Stimulated activated CD4-positive, alpha-beta T cell treated with anti-CD3 and anti-CD28 coated beads, Interleukin-1b, Interleukin-23, amount 100 ng/mL, for 1 hour (primary cell): ENCODE measurements at places on chromosomes 16 and 17.

GRCh38 chr16:49849037-49849753 lies 6.7 kb downstream of the ZNF423 start:
- no peak for DNase-seq

- DNase-seq = no peak
Measured at GRCh38 chr17:32998887-32999228, 7.2 kb downstream of the SPACA3 start.

- DNase-seq = no peak
Measured at GRCh38 chr17:41529491-41529915, 1.4 kb upstream of the KRT19 start.

GRCh38 chr17:71866095-71866494 lies 254.7 kb upstream of the SOX9 start:
- no peak for DNase-seq

DNA sequence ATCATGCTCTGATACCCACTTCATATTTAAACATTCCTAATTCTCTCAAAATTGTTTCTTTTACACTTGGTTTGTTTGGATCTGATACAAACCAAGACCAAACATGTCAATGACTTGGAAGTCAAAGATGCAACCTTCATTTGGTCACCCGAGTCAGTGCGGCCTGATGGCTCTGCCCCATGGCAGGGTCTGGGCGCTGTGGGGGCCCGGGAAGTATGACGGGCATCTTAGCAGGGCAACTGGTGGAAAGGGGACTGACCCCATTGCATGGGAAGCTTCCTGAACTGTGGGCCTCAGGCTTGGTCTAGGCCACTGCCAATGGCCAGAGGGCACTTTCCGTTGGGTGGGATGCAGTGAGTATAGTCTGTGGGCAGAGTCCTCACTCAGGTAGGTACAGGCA lies 178.0 kb downstream of the KATNIP start:
- no peak for DNase-seq

- no peak for DNase-seq
Measured at GRCh38 chr16:12628536-12628935, 175.2 kb downstream of the CPPED1 start.

GRCh38 chr16:47925811-47926460 lies 229.9 kb downstream of the ABCC12 start:
- no peak for DNase-seq

DNA sequence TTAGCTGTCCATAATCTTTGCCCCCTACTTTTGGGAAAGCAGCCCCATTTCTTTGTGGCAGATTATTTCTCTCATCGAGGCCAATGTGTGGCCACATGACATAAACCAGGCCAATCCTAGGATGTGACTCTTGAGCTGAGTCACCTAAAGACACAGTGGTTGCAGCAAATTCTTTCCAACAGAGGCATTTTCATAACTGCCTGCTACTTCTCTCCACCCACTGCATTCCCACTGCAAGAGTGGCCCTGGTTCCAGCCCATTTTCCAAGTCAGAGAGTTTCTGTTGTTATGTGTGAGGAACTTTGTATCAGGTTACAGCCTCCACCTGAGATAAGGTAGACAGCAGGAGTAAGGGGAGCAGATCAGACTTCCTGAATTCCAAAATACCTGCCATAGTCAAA lies 195.2 kb downstream of the RGS9 start:
- DNase-seq = no peak
